ENCODE measurements at places on chromosomes 4 and X.

- no peak for DNase-seq
Measured at GRCh38 chrX:39452401-39452800, 645.4 kb downstream of the BCOR start.

GRCh38 chrX:40331762-40332161 is 234.0 kb upstream of the BCOR start:
- DNase-seq, result no peak

DNA sequence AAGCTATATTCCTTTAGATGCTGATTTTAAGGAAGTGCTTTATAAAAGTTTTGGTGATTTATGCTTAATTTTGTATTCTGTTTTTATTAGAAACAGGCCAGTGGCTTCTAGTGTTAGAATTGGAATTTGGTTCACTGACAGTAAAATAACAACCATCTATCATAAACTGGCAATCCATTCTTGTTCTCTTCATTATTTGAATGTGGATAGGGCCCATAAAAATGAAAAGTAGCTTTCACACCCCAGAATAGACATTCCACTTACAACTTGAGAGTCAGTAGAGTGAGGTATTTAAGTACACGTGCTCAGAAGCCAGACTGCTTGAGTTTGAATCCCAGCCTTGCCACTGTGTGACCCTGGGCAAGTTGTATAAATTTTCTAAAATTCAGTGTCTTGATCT is 232.4 kb upstream of the CTSO start:
- DNase-seq, result no peak

- DNase-seq, result no peak
Measured at GRCh38 chr4:145984563-145984962, 45.9 kb upstream of the ZNF827 start.

GRCh38 chr4:146274774-146275173 is 60.4 kb downstream of the REELD1 start:
- DNase-seq, result no peak

DNA sequence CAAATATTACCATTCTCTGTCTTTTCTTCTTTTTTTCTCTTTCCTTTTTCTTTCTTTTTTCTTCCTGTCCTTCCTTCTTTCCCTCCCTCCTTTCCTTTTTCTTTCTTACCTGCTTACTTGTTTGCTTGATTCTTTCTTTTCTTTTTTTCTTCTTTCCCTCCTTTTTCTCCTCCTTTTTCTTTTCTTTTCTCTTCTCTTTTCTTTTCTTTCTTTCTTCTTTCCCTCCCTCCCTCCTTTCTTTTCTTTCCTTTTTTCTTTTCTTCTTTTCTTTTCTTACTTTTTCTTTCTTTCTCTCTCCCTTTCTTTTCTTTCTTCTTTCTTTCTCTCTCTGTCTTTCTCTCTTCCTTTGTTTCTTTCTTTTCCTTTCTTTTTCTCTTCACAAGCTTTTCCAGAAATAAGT is 697.4 kb upstream of the ADGRL3 start:
- DNase-seq, result no peak

DNA sequence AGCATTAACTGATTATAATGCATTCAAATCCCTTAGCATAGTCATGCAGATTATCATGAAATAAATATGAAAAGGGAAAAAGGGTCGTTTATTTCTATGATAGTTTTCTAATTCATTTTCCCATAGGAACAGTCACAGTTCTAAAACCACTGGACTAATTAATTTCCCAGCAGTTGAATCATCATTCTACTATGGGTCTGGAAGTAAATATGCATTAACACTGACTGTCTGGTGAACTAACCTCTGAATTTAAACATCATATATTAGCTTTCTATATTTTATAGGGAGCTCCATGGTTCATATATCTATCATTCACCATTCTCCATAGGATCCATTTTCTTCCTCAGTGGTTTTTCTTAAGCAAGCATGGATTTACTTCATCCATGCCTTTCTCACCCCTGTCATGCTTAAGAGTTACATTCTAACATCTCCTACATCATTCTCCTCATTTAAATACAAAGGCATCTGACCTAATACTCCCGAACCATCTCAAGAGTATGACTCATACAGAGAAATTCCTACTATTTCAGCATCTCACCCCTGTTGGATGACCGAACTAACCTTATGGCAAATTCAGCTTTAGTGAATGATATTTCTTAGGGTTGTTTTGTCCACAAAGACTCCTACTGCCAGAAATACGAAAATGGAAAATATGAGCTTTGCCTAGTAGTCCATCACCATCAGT is 198.7 kb upstream of the ADAMTS3 start:
- DNase-seq, result no peak

DNA sequence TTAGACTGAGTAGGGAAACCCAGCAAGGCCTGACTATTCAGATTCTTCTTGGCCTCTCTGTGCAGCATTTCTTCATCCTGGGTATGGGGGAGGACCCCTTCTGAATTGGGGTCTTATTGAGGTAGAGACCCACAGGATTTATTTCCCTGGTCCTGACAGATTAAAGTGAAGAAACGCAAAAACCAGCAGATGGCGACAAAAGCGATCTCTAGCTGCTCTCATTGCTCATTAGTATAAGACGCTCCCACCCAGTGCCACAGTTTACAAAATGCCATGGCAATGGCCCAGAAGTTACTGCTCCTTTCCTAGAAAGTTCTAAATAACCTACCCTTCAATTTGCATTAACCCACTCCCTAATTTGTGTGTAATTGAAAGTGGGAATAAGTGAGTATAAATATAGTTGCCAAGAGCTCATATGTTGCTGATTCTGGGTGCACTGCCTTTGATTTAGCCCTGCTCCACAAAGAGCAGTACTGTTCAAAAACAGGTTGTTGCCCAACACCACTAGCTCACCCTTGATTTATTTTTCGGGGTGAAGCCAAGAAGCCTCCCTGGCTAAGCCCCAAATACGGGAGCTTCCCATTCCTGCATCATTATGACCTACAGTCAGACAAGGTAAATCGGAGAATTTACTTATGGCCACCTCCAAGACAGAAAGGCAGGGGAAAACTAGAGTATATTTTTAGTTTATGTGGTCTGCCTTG is 3.7 kb upstream of the BEX4 start:
- no peak for DNase-seq

GRCh38 chr4:68476191-68476590 is 28.9 kb downstream of the TMPRSS11E start:
- DNase-seq, result no peak

- no peak for DNase-seq
Measured at GRCh38 chrX:111634823-111635729, 45.9 kb upstream of the ALG13 start.

DNA sequence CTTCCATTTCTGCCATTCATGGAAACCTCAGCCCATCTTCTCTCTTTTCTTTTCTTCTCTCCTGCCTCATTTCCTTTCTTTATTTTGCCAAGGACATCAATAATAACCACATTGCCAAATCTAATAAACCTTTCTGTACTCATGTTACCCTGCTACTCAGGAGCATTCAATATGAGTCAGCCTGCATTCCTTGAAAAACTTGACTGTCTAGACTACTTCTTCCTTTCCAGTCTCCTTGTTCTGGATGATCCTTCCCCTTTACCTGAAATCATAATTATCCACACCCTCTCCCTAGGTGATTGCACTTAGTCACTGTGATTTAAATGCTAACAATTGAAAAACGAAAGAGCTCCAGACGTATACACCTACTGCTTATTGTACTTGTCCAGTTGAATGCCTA is 253.2 kb upstream of the CENPE start:
- DNase-seq, result no peak

- no peak for DNase-seq
Measured at GRCh38 chrX:118666521-118666920, 60.9 kb upstream of the IL13RA1 start.

DNA sequence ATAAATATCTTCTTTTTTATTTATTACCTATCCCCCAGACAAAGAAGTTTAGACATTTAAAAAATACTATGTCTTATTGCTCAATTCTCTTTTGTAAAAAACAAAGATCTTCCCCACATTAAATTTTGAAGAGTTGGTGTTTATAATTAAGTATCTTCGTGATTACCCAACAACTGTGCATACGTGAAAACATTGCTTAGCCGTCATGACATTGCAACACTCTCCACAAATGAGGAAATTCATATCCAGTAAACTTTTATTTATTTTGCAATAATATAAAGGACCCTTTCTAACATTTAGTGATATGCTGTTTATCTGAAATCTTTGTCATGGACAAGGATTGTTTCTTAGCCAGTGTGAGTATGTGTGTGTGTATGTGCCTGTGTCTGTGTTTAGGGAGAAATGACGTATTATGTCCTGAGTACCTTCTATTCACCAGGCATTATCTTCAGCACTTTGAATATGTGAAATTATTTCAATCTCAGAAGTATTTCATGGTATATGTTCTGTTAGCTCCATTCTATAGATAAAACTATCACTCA is 26.1 kb upstream of the EREG start:
- no peak for DNase-seq

- DNase-seq, result no peak
Measured at GRCh38 chr4:76666944-76667532, 230.9 kb downstream of the SOWAHB start.

Measured in lower lobe of right lung (tissue), 2 donors.